ENCODE measurements at places on chromosomes 7 and 10.
A peak's percentile ranks its signal among the peaks of the same experiment; 100 is the strongest.

GRCh38 chr7:73822319-73823173 is 8.2 kb upstream of the CLDN4 start:
- DNase-seq, result peak; percentile 90

- no peak for DNase-seq
Observed at GRCh38 chr7:16067711-16068110, 353.6 kb downstream of the CRPPA start.

- DNase-seq, result no peak
Observed at GRCh38 chr7:255721-256361, 34.1 kb upstream of the FOXL3 start.

DNA sequence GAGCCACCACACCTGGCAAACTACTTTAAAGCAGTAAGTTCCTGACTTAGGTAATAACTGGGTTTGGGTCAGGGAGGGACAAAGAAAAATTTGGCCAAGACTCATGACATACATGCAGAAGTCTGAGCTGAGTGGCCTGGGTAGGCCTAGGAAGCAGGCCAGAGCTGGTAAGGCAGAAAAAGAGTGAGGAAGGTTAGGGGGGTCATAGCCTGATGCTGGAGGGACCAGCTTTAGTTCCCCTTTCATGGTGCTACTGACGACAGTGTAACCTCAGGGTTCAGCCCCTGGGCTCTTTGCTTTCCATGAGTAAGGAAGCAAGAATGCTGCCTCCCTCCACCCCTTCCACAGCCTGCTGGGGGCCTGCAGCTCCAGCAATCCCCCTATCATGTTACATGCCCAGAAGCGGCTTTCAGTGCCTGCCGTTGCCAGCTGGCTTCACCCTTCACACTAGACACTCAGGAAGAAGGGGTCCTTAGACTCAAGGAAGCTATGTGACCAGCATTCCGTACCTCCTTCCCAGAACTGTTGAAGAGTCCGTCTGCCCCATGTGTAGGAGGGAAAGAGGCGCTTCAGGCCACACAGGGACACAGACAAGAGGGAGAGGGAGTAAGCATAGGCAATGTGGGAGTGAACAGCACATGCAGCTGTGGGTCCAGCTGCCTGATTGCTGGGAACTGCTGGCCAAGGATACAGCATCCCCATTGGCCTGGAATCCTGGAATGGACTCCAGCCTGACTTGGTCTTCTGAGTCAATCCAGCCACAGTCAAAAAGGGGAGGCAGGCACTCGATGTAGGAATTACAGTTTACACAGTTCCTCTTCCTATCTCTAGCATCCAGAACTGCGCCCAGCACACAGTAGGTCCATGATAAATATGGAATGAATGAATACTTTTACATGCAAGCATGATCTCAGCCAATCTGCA is 4.1 kb upstream of the PLAU start:
- peak; percentile 97 for DNase-seq

DNA sequence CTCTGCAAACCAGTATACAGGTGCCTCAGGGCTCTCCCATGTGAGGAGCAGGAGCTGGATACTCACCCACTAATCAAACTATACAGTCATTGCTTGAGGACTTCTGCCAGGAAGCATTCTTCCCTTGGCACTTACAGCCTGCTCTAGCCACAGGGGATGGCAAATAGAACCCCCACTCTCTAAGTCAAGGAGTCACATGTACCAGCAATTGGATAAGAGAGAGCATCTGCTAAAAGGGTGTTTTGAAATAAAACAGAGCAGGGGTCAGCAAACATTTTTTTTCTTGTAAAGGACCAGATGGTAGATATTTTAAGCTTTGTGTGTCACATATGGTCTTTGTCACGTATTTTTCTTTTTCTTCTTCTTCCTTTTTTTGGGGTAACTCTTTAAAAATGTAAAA is 865.2 kb upstream of the GHITM start:
- no peak for DNase-seq

DNA sequence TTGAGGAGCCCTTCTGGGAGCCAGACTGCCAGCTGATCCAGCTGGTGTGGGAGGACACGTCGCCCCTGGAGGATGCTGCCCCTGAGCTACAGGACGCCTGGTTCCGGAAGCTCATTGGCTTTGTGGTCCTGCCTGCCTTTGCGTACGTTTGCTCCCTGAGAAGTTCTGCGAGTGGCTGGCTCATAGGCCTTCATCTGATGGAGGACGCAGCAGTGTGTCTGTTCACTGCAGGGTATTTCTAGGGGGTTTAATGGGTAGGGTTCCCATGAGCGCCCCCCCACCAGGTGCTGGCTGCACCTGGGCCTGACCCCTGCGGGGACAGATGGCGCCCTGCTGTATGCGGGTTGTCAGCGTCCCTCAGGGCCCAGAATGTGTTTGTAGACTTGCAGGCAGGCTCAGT is 5.0 kb downstream of the PAOX start:
- no peak for DNase-seq

DNA sequence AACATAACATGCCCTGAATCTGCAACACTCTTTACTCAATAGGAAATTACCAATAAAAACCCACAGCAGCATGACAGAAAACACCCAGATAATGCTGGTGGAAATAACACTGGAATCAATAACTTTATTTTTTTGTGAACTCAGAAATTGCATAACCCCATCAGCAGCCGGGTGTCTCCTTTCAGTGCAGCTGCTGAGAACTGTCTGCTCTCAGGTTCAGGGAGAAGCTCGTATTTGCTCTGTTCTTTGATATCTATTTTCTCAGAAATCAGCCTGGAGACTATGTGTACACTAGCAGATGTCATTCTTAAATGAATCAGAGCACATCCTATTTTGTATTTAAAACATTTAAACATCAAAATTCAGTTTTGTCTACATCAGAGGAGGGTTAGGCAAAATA is 506.0 kb downstream of the POM121L12 start:
- no peak for DNase-seq

DNA sequence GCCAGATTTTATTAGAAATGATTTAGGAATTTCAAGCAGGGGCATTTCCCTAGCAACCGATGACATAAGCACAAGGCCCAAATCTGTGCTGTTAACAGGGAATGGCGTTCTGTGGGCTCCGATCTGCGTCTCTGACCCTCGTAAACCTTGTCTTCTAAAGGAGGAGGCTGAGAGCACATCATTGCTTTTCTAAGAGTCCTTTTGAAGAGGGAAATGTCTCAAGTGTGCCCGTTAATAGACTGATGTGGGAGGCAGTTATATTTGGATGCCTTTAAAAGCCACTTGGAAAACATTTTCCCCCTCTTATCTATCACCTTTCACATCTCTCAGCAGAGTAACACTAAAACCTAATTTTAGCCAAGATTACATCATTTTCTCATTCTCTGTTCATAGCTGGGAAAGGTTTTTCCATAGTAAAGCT is 424.1 kb upstream of the GALNT17 start:
- no peak for DNase-seq

DNA sequence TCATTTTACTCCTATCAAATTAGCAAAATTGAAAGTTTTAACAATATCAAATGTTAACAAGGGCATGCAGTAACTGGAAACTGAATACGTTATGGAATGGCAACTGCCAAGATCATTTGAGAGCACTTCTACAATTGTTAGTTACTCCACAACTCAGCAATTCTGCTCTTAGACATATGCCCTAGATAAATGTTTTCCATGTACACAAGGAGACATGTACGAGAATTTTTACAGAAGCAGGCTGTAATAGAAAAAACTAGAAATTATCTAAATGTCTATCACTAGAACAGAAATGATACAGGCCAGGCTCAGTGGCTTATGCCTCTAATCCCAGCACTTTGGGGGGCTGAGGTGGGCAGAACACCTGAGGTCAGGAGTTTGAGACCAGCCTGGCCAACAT is 7.0 kb downstream of the PSAP start:
- no peak for DNase-seq

GRCh38 chr7:50793120-50793946 is 10.6 kb upstream of the GRB10 start:
- DNase-seq, result peak; percentile 73

- DNase-seq, result peak; percentile 55
Observed at GRCh38 chr10:30784897-30785605, 155.5 kb upstream of the LYZL2 start.

DNA sequence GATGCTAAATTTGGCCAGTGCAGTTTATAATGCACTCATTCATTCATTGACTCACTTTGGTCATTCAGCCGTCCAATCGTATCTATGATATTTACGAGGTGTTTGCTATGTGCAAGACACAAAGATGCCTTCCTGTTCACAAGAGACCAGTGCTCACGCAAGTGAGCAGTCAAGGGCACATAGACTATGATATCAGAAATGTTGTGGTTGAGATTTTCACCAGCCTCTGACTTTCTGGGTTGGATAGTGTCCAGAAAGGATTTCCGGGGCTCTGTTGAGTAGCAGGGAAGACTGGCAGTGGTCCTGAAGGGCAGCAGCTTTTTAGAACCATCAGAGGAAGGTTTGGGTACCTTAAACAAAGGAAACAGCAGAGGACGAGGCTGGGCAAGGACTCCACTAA is 191.8 kb downstream of the GALNT17 start:
- DNase-seq, result no peak

DNA sequence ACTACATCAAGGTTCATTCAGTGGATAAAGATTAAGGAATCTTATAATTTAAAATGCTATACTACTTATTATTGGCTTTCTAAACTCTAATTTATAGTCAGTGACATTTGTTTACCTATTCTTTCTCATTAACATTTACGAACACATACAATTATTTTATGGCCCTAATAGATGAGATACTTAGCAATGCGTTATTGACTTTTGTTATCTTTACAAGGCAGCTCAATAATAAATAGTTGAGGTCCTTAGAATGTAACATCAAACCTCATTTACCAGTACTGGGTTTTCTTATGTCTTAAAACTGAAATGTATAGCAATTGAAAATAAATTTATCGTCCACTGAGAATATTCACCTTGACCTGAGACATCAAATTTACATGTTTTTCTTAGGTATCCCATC is 89.0 kb downstream of the THSD7A start:
- no peak for DNase-seq

DNA sequence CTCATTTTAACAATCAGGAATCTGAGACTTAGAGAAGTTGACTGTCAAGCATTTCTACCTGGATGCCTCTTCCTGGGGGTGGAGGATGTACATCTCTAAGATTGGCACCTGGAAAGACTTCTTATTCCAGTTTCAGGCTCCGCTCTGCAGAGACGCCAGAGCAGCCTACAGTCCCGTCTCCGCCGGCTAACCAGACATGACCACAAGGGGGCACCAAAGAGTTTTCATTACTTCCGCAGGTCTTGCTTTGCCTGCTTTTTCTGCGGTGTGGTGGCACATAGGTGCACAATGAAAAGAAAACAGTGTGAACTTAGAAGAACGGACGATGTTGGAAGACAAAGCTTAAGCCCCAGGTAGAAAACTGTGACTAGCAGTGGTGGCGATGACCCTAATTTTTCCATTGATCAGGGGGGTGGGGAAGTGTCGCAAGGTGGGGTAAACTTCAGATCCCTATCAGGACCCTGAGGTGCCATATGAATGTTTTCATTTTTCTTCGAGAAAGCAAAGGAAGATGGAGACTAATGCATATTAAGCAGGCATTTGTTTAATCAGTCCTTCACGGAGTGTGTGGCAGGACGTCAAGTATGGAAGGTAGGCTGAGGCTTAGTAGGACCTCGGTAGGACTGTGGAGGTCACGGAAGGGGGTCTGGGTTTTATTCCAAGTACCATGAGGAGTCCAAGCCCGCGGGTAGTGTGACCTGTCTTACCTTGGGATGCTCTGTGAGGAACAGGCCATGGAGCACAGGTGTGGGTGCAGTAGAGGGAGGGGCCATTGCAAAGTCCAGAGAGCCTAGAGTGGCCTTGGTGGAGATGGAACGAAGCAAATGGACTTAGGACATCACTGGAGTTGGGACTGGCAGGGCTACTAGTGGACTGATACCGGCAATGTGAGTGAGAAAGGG is 60.1 kb upstream of the SORCS3 start:
- DNase-seq, result peak; percentile 72

GRCh38 chr10:24851629-24852028 is 100.8 kb downstream of the PRTFDC1 start:
- DNase-seq, result peak; percentile 37

DNA sequence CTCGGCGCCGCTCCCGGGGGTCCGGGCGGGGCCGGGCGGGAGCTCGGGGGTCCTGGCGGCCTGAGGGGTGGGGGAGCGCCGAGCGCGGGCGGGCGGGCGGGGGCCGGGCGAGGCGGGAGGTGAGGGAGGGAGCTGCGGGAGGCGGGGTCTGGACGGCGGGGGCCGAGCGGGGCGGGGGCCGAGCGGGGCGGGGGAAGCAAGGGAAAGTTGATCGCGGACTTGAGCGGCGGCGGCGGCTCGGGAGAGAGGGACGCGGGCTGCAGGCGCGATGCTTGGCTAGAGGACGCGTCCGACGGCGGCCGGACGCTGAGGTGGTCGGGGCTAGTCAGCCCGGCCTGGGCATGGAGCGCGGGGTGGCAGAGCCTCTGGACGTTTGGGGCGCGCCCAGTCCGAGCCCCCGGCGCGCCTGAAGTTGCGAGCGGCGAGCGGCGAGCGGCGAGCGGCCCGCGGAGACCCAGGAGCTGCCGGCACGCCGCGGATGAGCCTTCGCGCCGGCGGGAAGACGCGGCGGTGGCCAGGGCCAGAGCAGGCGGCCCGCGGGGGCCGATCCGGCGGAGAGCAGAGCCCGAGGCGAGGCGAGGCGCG is at the start of gene CDH23:
Gene CDH23 (plus strand): TSS at position 210 of the 585 bp plus-strand sequence. CDS start 42,912 bp downstream, outside the sequence.
- DNase-seq, result no peak

- DNase-seq, result peak; percentile 28
Observed at GRCh38 chr7:80967917-80968297, 49.1 kb upstream of the SEMA3C start.

GRCh38 chr7:104805449-104806317 is 208.3 kb upstream of the KMT2E start:
- no peak for DNase-seq

DNA sequence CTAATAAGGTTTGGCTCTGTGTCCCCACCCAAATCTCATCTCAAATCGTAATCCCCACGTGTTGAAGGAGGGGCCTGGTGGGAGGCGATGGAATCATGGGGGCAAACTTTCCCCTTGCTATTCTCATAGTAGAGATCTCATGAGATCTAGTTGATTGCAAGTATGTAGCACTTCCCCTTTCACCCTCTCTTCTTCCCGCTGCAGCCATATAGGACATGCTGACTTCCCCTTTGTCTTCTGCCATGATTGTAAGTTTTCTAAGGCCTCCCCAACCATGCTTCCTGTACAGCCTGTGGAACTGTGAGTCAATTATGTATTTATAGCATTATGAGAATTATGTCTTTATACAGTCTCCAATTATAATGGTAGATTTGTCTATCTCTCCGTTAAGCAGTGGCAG is 594.5 kb downstream of the ACTR3B start:
- no peak for DNase-seq

DNA sequence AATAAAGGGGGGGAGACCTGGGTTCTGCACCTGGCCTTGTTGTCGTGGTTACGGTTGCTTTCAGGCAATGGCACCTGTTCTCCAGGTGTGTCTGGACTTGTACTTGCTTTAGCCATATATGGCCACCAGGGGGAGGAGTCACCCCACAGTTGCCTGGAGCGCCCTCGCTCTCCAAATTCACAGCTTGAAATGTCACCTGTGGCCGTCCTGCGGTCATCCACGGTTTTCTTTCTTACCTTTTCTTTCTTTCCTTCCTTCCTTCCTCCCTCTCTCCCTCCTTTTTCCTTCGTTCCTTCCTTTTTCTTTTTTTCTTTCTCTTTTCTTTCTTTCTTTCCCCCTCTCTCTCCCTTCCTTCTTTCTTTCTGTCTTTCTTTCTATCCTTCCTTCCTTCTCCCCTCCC is 157.2 kb upstream of the ZNF92 start:
- DNase-seq, result peak; percentile 20

- DNase-seq, result no peak
Observed at GRCh38 chr7:4269086-4269485, 413.0 kb upstream of the FOXK1 start.

- no peak for DNase-seq
Observed at GRCh38 chr7:67100956-67101361, 104.3 kb downstream of the TYW1 start.

- DNase-seq, result no peak
Observed at GRCh38 chr7:157371296-157371695, 34.5 kb downstream of the DNAJB6 start.

GRCh38 chr7:40887099-40887498 is 752.3 kb downstream of the SUGCT start:
- peak; percentile 75 for DNase-seq

Data from fibroblast of upper back skin (primary cell).